Coronary artery (tissue), 2 donors: ENCODE measurements at places on chromosomes 12 and 14.

DNA sequence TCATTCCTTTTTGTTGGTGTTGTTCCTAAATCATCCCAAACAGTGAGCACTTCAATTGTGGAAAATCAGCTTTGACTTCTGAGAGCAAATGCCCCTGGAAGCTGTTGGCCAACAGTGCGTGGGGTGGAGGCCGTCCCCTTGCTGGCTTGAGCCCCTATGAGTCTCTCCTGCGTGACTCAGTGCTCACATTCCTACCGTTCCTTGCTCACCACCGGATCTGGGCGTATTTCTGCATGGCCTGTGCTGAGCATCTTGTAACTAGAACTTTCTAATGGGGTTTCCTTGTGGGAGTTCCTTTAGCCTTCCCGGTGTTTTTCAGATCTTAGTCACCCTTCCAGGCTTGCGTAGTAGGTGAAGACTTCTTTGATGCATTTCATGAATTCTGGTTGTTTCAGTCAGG is 14.7 kb downstream of the SERPINA1 start:
- peak; percentile 73 for DNase-seq

DNA sequence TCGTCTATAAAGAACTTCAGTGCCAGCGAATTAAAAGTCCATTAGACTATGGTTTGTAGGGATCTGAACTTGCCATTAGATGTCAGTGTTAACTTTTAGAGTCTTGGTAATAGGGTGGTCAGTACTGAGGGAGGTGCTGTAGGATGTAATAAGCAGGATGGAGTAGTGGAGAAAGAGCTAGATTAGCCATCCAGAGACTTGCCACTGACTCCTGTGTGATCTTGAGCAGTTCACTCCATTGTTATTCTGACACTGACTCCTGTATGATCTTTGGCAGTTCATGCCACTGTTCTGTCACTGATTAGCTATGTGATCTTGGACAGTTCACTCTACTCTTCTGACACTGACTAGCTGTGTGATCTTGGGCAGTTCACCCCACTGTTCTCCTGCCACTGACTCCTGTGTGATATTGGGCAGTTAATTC is 133.6 kb downstream of the TTLL5 start:
- no peak for DNase-seq

GRCh38 chr14:74634481-74634880 is 22.4 kb upstream of the LTBP2 start:
- DNase-seq, result no peak

- no peak for DNase-seq
These were observed 2.3 kb downstream of the FOXA1 start for GRCh38 chr14:37592482-37593408.

- DNase-seq, result no peak
These were observed 35.8 kb downstream of the ATP2A2 start for GRCh38 chr12:110316861-110317260.

- DNase-seq, result no peak
These were observed 85.6 kb downstream of the SMOC1 start for GRCh38 chr14:69964841-69965240.

DNA sequence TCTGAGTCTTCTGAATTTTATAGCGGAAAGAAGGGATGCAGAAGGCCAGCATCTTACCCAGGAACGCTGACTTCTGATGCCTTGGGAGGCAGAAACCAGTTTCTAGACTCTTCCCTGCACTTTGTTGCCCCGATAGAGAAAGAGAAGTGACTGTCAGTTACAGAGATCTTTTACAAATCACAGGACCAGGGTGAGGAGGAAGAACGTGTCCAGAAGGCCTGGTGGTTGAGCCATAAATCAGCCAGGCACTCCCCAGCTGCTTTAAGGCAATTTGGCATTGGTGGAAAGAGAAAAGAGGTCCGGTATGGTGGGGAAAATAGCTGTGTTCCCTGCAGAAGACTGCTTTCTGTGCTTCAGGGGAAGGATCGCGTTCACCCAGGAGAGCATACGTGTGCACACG is 88.7 kb upstream of the KCNA1 start:
- DNase-seq, result no peak

- no peak for DNase-seq
These were observed 60.4 kb downstream of the RASSF8 start for GRCh38 chr12:26018926-26019325.

DNA sequence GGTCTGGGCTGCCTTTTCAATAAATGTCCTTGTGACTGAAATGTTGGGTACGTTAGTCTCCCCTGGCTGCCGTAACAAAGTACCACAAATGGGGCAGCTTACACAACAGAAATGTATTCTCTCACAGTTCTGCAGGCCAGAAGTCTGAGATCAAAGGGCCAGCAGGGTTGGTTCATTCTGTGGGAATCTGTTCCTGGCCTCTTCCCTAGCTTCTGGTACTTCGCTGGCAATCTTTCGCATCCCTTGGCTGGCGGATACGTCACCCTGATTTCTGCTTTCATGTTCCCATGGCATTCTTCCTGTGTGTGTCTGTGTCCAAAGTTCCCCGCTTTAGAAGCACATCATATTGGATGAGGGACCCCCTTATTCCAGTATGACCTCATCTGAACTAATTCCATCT is 95.8 kb upstream of the NCOR2 start:
- DNase-seq, result no peak

GRCh38 chr14:24513009-24513408 is 4.9 kb upstream of the CMA1 start:
- DNase-seq, result no peak

DNA sequence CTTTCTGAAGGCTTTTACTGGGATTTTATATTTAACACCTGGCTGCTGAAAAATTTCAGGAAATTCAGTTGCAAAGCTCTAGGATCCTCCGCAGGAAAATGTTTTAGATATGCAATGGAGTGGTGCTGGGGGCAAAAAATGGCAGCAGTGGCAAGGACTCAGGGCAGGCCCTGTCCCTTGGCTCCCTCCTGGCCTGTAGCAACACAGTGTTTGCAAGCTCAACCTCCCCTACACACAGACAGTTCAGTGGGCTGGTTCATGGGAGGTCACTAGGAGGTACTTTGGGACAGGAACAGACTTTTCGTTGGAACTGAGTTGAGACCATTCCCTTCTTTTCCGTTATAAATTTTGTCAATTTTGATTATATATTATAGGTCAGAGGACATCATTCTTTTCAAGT is 270.4 kb downstream of the ADAMTS20 start:
- no peak for DNase-seq

GRCh38 chr14:99981806-99982205 is 83.4 kb upstream of the EVL start:
- DNase-seq, result no peak

DNA sequence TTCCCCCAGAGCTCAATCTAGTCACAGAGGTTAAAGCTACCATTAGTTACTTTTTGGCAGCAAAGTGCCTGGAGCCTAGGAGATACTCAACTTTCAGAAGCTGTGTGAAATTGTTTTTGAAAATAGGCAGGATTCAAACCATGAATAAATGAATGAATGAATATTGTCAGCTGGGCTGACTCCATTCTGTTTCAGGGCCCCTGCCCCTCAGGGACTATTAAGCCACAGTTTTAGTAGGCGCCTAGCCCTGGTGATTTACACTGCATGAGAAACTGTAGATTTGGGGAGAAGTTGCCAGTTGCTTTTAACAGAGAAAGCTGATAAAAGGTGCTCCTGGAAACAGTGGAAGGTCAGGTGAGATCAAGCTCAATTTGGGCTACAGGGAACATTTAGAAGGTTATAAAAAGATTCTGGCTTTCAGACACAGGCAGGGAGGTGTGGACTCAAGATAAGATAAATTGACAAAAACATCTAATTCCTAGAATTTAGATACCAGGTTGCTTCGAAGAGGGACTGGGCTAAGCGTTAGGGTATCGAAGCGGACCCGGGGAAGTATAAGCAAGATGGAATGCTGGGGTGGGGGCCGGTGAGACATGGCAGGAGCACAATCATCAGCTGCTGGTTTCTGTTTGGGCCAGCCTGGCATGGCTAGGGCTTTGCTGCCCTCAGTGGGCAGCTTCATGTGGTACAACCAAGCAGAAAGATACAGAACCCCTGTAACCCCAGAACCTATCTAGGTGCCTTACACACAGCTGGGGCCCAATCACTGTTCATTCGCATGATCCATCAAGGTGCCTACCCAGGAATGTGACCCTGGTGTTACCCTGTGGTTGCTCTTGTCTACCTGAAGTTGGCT is 14.9 kb upstream of the CELA1 start:
- no peak for DNase-seq

DNA sequence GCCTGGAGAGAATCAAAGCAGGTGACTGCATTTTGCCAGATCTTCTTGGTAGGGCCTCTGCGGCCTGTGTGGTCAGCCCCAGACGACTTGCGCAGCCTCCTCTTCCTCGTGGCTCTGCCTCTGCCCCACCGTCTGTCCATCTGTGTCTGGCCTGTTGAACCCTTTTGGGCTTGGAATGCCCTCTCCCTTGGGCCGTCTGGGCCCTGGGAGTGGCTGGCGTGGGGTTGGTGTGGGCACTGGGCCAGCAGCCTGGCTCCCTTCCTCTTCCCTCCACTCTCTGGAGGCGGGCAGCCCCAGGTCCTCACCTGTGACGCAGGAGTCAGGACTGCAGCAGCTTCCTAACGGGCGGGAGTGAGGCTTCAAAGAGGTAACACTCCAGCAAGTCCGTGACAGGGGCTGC is 9.7 kb upstream of the CCDC197 start:
- no peak for DNase-seq

GRCh38 chr12:3133405-3133783 is 56.2 kb downstream of the TSPAN9 start:
- DNase-seq, result no peak

- no peak for DNase-seq
These were observed 292.4 kb downstream of the SYT1 start for GRCh38 chr12:79156846-79157463.

- no peak for DNase-seq
These were observed 2.3 kb downstream of the RFX4 start for GRCh38 chr12:106585105-106585520.

- DNase-seq, result no peak
These were observed 47.2 kb downstream of the MYF5 start for GRCh38 chr12:80763874-80764273.

GRCh38 chr14:93977790-93978581 is 1.6 kb upstream of the ASB2 start:
- no peak for DNase-seq

DNA sequence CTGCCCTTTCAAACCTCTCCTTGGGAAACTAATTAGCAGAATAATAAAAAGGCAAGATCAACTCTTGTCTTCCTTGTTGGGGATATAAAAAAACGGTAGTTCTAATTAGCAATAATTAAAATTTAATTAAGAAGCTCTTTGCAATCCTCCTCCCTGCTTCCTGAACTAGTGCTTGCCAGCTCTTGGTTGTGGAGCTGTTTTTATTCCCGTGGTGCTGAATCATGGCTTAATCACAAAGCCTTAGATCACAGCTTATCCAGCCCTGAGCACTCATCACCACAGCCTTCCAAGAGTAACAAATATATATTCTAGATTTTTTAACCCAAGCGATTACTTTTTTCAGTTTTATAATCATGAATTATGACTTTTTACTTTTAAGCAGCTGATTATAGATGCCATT is 63.2 kb upstream of the INSM2 start:
- no peak for DNase-seq

DNA sequence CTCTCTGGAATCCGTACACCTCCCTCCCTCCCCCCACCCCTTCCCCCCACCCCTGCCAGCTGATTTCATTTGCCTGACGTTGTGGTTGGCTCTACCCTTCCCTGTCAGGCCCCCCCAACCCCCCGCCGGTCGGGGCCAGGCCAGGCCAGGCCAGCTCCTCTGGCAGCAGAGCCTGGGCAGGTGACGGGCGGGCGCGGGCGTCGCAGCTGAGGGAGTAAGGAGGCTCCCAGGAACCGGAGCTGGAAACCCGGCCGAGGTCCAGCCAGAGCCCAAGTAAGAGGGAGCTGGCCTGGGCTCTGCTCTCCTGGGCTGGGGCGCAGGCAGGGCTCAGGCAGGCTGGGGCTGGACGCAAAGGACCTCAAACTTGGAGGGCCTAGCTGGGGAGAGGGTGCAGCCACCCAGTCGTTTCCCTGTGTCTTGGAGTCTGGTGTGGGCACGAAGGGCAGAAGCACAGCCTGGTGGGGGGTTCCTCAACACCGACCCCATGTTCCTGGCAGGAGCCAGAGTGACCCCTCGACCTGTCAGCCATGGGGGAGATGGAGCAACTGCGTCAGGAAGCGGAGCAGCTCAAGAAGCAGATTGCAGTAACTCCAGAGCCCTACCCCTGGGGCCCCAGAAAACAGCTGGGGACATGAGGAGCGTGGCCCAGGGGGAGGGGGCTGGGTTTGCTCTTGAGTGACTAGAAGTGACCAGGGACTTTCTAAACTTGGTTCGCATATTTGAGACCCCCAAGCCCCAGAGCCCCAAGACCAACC is at the start of gene GNB3:
TSS of gene GNB3 (plus strand) at position 165 of the 755 bp plus-strand sequence. CDS start at position 528, 363 bp downstream.
- DNase-seq, result no peak

DNA sequence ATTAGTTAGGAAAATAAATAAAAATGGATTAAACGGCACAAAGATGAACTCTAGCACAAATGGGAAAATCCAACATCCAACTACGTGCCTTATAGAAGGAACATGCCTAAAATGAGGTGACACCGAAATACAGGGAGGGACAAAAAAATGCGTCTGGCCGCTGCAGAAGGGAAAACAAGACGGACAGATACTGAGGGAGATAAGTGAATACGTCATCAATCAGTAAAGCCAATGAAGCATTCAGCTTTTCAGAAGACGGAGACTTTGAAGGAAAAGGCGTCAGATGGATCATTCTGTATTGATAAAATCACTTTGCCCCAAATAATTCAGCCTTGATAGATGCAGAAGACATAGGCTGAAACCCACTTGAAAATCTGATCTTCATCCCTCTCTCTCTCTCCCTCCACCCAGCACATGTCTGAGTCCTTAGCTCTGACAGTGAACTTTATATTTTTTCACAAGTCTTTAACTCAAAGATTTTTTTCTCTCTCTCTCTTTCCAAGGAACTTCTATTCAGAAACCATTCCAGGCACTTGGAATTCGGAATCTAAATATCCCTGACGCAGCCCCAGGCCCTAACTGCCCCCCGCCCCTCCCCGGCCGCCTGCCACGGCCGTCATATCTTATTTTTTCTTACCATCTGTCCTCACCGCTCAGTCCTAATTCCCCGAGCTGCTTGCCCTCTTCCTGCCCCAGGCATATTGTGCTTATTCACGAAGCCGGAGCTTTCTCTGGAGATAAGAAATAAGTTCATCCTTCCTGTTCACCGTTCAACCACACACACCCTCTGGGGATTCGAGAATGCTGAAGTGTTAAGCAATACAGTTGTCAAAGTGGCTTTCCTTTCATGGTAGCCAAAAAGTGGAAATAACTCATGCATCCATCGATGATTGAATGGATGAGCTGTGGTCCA is 35.5 kb upstream of the RFLNA start:
- no peak for DNase-seq

DNA sequence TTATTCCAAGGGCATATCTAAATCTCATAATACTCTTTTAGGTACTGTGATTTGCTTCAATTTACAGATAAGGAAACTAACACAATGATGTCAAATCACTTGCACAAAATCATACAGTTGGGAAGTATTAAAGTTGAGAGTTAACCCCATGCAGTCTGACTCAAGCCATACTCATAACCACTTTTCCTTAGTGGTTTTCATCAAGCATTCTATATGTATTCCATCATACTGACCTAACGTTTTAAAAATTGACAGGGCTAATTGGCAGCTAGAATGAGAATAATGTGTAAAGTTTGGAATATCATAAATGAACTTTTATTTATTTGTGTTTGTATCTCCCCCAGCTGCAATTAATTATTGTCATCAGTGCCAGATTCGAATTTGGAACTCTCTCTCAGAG is 20.9 kb downstream of the PUS7L start:
- DNase-seq, result no peak
